ENCODE measurements at places on chromosomes 2 and 18.

- DNase-seq = no peak
Measured at GRCh38 chr2:143758629-143759330, 629.6 kb downstream of the ARHGAP15 start.

GRCh38 chr2:239534581-239535412, 134.0 kb upstream of the HDAC4 start:
- no peak for DNase-seq

GRCh38 chr18:58473071-58473470, 155.8 kb downstream of the ALPK2 start:
- no peak for DNase-seq

- DNase-seq = no peak
Measured at GRCh38 chr2:27297195-27297594, 11.1 kb downstream of the UCN start.

DNA sequence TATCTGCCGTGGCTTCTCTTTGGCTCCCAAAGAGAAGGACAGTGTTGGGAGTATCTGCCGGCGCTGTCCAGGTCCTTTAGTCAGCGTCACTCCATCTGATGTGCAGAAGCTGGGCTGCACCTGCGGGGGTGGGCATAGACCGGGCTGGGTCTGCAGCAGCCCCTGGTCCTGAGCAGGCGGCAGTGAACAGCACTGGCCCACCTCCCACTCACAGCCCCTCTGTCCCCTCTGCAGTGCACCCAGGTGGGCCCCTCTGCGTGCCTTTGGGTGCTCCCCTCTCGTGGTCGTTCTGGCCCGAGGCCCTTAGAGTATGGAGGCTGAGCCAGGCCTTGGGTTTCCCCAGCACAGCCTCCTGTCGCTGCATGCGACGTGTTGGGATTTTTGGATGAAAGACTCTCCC, 95.7 kb downstream of the USP40 start:
- no peak for DNase-seq

All from central memory CD4-positive, alpha-beta T cell (primary cell).